ENCODE measurements at places on chromosomes 5 and 9.

GRCh38 chr9:109742776-109743348 is 37.1 kb upstream of the PALM2AKAP2 start:
- H3K36me3 ChIP-seq: no peaks in the 10 kb centered on the region
- H3K27me3 ChIP-seq: no peaks in the 10 kb centered on the region
- no peaks in the 10 kb centered on the region for H3K4me1 ChIP-seq
- H3K4me3 ChIP-seq: no peak overlapping the region
- no peak for DNase-seq
- H3K27ac ChIP-seq: no peak overlapping the region

DNA sequence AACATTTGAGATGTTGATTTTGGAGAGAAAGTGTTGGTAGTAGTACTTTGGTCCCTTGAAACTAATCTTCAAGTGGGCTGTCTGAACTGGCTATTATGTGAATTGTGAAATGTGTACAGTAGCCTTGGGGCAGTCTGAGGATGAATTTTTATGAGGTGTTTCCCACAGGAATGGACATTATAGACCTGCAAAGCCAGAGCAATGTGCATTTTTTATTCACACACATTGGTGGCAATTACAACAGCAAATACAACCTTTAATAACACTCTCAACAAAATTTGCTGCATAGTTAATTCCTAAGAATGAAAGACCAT is 147.0 kb downstream of the PAM start:
- H3K36me3 ChIP-seq: no peaks in the 10 kb centered on the region
- DNase-seq: no peak
- H3K27me3 ChIP-seq: no peaks in the 10 kb centered on the region
- no peaks in the 10 kb centered on the region for H3K4me1 ChIP-seq
- H3K4me3 ChIP-seq: no peak overlapping the region

DNA sequence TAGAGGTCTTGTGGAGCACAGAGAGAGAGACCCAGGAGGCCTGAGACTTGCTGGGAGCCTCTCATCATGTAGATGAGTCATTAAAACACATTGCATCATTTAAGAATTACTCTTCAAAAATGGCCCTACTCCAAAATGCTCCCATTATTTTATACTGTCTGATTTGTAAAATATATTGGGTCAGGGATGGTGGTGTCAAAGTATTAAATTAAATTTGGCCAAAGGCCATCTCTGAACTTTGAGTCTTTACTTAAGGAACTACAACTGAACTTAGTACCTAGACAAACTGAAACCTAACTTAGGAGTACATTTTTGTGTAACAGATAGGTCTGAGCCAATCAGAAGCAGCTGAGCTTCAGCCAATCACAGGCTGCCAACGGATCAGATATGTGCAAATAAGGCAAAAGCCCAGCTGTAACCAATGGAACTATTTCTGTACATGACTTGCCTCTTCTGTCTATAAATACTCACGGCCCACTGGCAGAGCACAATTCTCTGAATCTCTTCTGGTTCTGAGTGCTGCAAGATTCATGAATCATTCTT is 657.2 kb downstream of the TLE1 start:
- H3K4me1 ChIP-seq: peaks cover 10% of the 10 kb centered on the region
- H3K36me3 ChIP-seq: no peaks in the 10 kb centered on the region
- no peak overlapping the region for H3K27ac ChIP-seq
- no peak overlapping the region for H3K4me3 ChIP-seq
- DNase-seq: peak; percentile 79

DNA sequence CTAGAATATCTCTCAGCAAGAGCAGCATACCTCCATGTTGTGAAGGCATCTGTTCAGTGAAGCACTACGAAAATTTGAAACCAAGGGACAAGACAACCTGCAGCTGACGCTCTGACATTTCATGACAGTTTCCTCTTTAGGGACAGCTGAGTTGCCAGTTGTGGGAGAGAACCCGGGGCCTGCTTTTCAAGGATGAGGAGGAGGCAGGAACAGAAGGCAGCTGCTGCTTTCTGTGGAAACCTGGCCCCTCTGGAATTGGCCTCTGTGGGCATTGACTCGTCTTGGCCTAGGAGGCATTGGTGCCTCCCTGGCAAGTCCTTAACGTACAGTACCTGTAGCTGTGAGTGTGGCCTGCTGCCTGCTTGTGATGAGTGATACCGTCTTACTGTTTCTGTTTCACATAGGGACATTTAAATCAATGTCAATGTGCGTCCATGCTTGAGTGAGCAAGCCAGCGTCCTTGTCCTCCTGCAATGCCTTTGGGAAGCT is 21.6 kb downstream of the SLC46A2 start:
- no peak overlapping the region for H3K4me3 ChIP-seq
- no peaks in the 10 kb centered on the region for H3K36me3 ChIP-seq
- no peaks in the 10 kb centered on the region for H3K4me1 ChIP-seq

DNA sequence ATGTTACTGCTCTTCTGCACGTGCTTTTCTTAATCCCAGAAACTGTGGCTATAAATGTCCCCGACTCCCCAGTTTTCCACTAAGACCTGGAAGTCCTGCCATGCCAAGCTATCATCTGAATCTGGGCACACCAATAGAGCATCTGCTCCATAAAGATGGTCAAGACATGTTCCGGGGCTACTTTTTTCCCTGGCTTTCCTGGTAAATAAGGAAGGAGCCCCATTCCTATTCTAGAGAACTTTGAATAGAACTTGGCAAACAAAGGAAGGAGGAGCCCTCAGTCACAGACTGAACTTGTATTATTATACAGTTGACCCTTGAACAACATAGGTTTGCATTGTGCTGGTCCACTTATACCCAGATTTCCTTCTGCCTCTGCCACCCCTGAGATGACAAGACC is 182.9 kb downstream of the CCDC192 start:
- no peaks in the 10 kb centered on the region for H3K27me3 ChIP-seq
- no peak overlapping the region for H3K27ac ChIP-seq
- no peak for DNase-seq
- H3K36me3 ChIP-seq: no peaks in the 10 kb centered on the region

- no peak for DNase-seq
- peaks cover 10% of the 10 kb centered on the region for H3K36me3 ChIP-seq
- H3K27me3 ChIP-seq: no peaks in the 10 kb centered on the region
- no peak overlapping the region for H3K4me3 ChIP-seq
- no peaks in the 10 kb centered on the region for H3K4me1 ChIP-seq
- no peak overlapping the region for H3K27ac ChIP-seq
Observed at GRCh38 chr9:120393386-120394057, 186.4 kb downstream of the CDK5RAP2 start.

GRCh38 chr5:91670563-91670962 is 287.4 kb upstream of the ARRDC3 start:
- DNase-seq: no peak
- no peak overlapping the region for H3K4me3 ChIP-seq
- H3K4me1 ChIP-seq: no peaks in the 10 kb centered on the region

- no peaks in the 10 kb centered on the region for H3K36me3 ChIP-seq
- no peaks in the 10 kb centered on the region for H3K27me3 ChIP-seq
- H3K4me1 ChIP-seq: no peaks in the 10 kb centered on the region
- DNase-seq: no peak
- no peak overlapping the region for H3K4me3 ChIP-seq
Observed at GRCh38 chr9:115758441-115758840, 395.1 kb upstream of the PAPPA start.

GRCh38 chr9:123868002-123868401 is 61.9 kb downstream of the DENND1A start:
- no peak overlapping the region for H3K4me3 ChIP-seq
- no peaks in the 10 kb centered on the region for H3K4me1 ChIP-seq
- no peak overlapping the region for H3K27ac ChIP-seq

DNA sequence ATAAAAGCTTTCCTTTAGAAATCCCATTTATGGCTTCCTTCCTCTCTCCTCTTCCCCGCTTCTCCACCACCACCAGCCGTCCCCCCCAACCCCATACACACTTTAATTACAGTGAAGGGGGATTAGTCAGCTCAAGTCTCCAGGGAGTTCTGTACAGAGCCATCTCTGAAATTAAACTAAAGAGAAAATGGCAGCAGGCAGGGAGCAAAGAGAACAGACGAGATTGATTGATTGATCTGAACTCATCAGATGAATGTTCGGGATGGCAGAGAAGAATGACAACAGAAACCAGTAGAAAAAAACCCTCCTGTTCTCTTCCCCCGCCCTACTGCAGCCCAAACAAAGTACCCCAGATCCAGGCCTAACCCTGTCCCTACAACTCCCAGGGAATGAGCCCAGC is 241.7 kb upstream of the PANK3 start:
- no peak overlapping the region for H3K4me3 ChIP-seq
- DNase-seq: no peak
- no peaks in the 10 kb centered on the region for H3K36me3 ChIP-seq
- no peak overlapping the region for H3K27ac ChIP-seq
- no peaks in the 10 kb centered on the region for H3K4me1 ChIP-seq

DNA sequence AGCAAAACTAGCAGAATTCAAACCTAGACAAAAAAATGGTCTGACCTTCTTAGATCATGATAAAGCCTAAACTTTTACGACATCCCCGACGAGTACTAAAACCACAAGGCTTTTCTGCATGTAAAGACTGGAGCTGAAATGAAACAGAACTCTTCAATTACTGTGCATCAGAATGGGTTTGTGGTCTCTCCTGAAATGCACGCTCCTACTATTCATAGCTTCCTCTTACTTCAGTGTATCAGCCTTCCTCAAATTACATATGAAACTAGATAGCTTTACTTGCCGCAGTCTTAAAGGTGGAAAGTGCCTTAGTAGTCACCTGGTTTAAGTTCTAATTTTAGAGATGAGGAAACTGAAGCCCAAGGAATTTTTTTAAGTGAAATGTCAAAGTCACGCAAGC is 24.6 kb upstream of the MED10 start:
- peaks cover 36% of the 10 kb centered on the region for H3K4me1 ChIP-seq
- peak; percentile 95 for DNase-seq
- H3K4me3 ChIP-seq: peak overlapping the region; percentile 30
- H3K27ac ChIP-seq: peak overlapping the region; percentile 85

- no peak for DNase-seq
- no peak overlapping the region for H3K4me3 ChIP-seq
- H3K27ac ChIP-seq: no peak overlapping the region
- H3K36me3 ChIP-seq: no peaks in the 10 kb centered on the region
- H3K27me3 ChIP-seq: no peaks in the 10 kb centered on the region
- H3K4me1 ChIP-seq: peaks cover 16% of the 10 kb centered on the region
Observed at GRCh38 chr5:129382921-129383672, 77.0 kb upstream of the ADAMTS19 start.

DNA sequence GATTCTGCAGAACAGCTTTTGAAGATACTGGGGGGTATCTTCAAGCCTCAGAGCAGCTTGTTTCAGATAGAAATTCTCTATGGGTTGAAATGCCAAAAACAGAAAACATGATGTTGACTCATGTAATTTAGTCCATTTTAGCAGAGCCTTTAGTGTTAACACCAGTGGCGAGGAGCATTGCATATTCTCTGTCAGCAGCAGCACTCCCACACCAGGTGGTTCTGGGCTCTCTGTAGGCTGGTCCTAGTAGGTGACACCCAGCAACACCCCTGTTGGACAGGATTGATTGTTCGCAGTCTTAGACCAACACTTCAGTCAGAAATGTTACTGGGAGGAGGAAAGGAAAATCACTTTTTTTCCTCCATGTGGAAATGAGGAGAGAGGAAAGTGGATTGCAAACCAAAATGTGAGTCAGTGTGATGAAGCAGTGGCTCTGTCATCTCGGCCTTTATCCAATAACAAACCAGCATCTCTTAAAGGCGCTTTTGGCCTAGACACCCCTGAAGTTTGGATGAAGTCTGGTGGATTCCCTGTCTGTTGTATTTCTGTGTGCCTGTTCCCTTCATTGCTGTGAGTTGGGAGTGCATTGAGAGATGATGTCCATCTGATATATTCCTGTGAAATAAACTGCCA is 16.8 kb downstream of the SLC46A2 start:
- no peaks in the 10 kb centered on the region for H3K4me1 ChIP-seq
- no peak overlapping the region for H3K27ac ChIP-seq
- H3K4me3 ChIP-seq: no peak overlapping the region
- DNase-seq: no peak
- H3K27me3 ChIP-seq: no peaks in the 10 kb centered on the region

GRCh38 chr9:134960701-134961181 is 43.0 kb upstream of the FCN1 start:
- H3K27ac ChIP-seq: no peak overlapping the region
- no peak overlapping the region for H3K4me3 ChIP-seq
- H3K4me1 ChIP-seq: no peaks in the 10 kb centered on the region
- DNase-seq: no peak
- H3K36me3 ChIP-seq: no peaks in the 10 kb centered on the region
- H3K27me3 ChIP-seq: peaks cover 93% of the 10 kb centered on the region

GRCh38 chr9:22447618-22448305 is 1.1 kb downstream of the DMRTA1 start:
- 0 out of 2 replicates have a peak, but pooled peaks cover 2% of the 10 kb centered on the region for H3K4me1 ChIP-seq
- H3K36me3 ChIP-seq: no peaks in the 10 kb centered on the region
- peak overlapping the region; percentile 23 for H3K27ac ChIP-seq
- H3K4me3 ChIP-seq: peak overlapping the region; percentile 67

DNA sequence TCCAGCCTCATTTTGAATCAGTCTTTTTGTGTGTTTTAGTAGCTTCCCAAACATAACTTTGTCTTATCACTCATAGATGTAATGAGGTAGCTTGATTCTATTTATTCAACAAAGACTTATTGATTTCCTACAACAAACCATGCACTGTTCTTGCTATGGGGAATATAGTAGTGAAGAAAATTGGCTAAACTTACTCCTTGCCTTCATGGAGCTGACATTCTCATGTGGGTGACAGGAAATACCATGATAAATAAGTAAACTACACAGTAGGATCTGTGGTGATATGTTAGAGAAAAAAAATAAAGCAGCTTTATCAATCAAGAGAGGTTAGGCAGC is 255.7 kb upstream of the TNC start:
- H3K27me3 ChIP-seq: no peaks in the 10 kb centered on the region
- DNase-seq: no peak
- no peak overlapping the region for H3K4me3 ChIP-seq
- H3K27ac ChIP-seq: no peak overlapping the region

DNA sequence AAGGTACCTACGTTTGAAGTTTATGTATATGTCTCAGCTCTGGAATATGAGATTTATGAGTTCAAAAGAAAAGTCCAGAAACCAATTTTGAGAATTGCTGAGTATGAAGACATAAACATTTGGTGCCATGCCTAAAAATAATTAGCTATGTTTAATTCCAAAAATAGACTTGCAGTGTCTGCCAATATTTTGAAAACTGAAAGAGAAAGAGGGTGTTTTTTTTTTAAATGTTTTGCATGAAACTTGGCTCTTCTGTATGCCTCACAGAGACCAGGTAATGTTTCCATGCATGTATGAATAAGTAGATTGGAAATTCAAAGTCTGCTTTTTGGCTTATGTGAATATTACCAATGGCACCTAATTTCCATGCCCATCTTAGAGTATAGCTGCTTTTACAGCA is 634.4 kb upstream of the C9orf72 start:
- peak overlapping the region; percentile 61 for H3K27ac ChIP-seq
- H3K27me3 ChIP-seq: no peaks in the 10 kb centered on the region
- peak; percentile 90 for DNase-seq
- no peak overlapping the region for H3K4me3 ChIP-seq
- H3K4me1 ChIP-seq: peaks cover 45% of the 10 kb centered on the region
- no peaks in the 10 kb centered on the region for H3K36me3 ChIP-seq

DNA sequence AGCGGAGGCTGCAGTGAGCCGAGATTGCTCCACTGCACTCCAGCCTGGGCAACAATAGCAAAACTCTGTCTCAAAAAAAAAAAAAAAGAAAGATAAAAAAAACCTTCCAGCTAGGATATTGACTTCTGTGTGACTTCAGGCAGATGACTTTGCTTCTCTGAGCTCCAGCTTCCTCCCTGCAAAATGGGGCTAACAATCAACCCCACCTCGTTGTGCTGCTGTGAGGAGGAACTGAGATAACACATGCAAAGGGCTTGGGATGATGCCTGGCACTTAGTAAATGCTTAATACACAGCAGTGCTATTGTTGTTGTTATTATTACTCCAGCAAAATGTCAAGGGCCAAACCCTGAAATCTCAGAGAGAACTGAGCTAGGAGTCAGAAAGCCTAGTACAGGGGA is 3.5 kb upstream of the CDX1 start:
- H3K27ac ChIP-seq: no peak overlapping the region
- no peak overlapping the region for H3K4me3 ChIP-seq
- H3K36me3 ChIP-seq: no peaks in the 10 kb centered on the region
- no peak for DNase-seq
- H3K4me1 ChIP-seq: no peaks in the 10 kb centered on the region

All from MM.1S (cell line).